Stimulated activated CD4-positive, alpha-beta T cell treated with anti-CD3 and anti-CD28 coated beads, TNF-alpha, amount 100 ng/mL, for 1 hour (primary cell): ENCODE measurements at places on chromosomes 2 and 18.

DNA sequence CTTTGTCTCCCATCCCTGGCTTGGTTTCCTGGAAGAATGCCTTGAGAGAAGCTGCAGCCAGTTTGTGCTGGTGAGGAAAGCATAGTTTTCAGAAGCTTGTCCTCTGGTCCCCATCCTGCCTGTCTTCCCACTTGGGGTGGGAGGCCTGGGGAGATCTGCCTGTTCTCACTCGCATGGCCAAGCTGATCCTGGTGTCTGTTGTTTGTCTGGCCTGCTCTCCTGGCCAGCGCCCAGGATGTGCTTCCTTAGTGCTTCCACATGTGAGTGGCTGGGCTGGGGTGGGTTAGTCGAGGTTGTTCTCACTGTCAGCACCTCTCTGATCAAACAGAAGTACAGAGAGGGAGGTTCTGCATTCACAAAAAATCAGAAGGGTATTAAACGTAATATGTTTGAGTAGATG lies 49.5 kb downstream of the PTPRM start:
- no peak for DNase-seq

DNA sequence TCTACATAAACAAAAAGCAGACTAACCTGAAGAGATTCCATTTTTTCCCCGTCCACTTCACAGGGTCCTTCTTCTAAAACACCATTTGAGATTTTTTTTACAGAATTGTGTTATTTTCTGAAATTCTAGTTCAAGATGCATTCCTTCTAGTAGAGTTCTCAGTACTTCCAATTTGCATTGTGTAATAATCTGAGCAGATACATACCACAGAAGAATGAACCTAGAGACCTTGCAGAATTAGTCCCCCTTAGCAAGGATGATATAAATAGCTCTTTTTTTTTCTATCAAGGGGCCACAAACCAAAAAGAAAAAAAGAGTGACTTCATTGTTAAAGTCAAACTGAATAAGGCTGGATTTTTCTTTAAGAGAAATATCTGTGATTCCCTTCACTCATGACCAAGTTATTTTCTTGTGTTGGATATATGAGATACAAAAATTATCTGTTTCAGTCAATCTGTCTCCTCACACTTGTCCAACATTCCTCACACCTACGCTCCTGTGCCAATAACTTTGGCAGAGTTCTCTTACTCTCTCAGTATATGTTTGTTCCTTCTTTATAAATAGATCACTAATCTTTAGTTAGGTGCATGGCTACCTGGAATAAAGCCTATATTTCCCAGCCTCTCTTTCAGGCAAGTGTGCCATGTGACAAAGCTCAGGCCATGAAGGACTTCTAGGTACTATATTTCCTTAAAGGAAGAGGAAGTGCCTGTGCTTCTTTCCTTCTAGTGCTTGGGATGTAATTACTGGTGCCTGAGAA lies 183.5 kb downstream of the ZNF385B start:
- DNase-seq, result no peak

GRCh38 chr2:24048769-24049484 lies 614 bp upstream of the FKBP1B start:
- no peak for DNase-seq

GRCh38 chr2:143701785-143702184 lies 572.6 kb downstream of the ARHGAP15 start:
- no peak for DNase-seq
